ENCODE measurements at places on chromosomes 6 and 20. TPM values are rescaled to one million over a fixed set of nuclear protein-coding genes. Genes with fewer than 3 reads are reported as not detected.

Gene MTHFD1L
- 8.3 TPM for polyA plus RNA-seq

Gene GFOD1
- polyA plus RNA-seq = 1.2 TPM

Gene BPIFB1
- not detected for polyA plus RNA-seq

Gene CNR1
- not detected for polyA plus RNA-seq

Gene AGER
- 0.25 TPM for polyA plus RNA-seq

Gene TFAP2A
- polyA plus RNA-seq = not detected

Gene PTCRA
- polyA plus RNA-seq = not detected

Gene MCUR1
- 6.6 TPM for polyA plus RNA-seq

Gene CLPSL1
- polyA plus RNA-seq = not detected

Gene EPPIN
- not detected for polyA plus RNA-seq

Gene AKAP12
- polyA plus RNA-seq = 0.02 TPM

Gene RNF182
- polyA plus RNA-seq = not detected

Gene PHACTR1
- 0.16 TPM for polyA plus RNA-seq

Gene SRMS
- polyA plus RNA-seq = not detected

Gene SMOC2
- not detected for polyA plus RNA-seq

Gene PDE7B
- polyA plus RNA-seq = 0.39 TPM

Gene DIDO1
- 45.8 TPM for polyA plus RNA-seq

Gene IP6K3
- polyA plus RNA-seq = not detected

Gene SLC29A1
- 2.6 TPM for polyA plus RNA-seq

Gene KCNG1
- polyA plus RNA-seq = not detected

Gene BPI
- not detected for polyA plus RNA-seq

Gene CCN2
- not detected for polyA plus RNA-seq

Gene SALL4
- polyA plus RNA-seq = not detected

Gene NKX2-4
- not detected for polyA plus RNA-seq

Gene PDE10A
- not detected for polyA plus RNA-seq

Gene SLC32A1
- polyA plus RNA-seq = not detected

Gene HS3ST5
- not detected for polyA plus RNA-seq

Gene RIMS1
- polyA plus RNA-seq = not detected

Gene MOXD1
- polyA plus RNA-seq = not detected

Gene TDRD6
- polyA plus RNA-seq = not detected

Gene LZTS3
- polyA plus RNA-seq = 3.8 TPM

Gene TENT5A
- 2.6 TPM for polyA plus RNA-seq

Gene MOCS1
- 0.92 TPM for polyA plus RNA-seq

Gene LY6G6D
- not detected for polyA plus RNA-seq

Gene FAM209A
- polyA plus RNA-seq = 0.31 TPM

Data from naive thymus-derived CD8-positive, alpha-beta T cell (primary cell).